ENCODE measurements at places on chromosomes 1 and 21.
A peak's percentile ranks its signal among the peaks of the same experiment; 100 is the strongest.

- DNase-seq, result no peak
Measured at GRCh38 chr1:236147521-236148469, 5.5 kb downstream of the GPR137B start.

GRCh38 chr1:27487966-27488884 lies 1.7 kb downstream of the WASF2 start:
- no peak for DNase-seq

- no peak for DNase-seq
Measured at GRCh38 chr1:155864393-155864792, 5.0 kb downstream of the SYT11 start.

GRCh38 chr1:157114183-157115121 lies 14.8 kb upstream of the ETV3L start:
- no peak for DNase-seq

DNA sequence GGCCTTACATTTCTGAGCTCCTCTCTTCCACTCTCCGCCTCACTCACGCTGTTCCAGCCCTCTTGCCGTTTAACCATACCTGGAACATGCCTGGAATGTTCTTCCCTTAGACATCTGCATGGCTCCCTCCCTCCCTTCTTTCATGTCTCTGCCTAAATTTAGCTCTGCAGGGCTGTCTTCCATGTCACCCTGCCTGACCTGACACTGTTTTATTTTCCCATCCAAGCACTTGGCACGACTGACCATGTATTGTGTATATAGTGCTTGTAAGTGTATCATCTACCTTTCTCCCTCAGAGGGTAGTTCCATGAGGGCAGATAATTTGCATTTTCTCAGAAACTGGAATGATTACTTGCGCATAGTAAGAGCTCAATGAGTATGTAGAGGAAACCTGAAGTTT lies 47.3 kb downstream of the ST6GALNAC3 start:
- DNase-seq, result no peak

DNA sequence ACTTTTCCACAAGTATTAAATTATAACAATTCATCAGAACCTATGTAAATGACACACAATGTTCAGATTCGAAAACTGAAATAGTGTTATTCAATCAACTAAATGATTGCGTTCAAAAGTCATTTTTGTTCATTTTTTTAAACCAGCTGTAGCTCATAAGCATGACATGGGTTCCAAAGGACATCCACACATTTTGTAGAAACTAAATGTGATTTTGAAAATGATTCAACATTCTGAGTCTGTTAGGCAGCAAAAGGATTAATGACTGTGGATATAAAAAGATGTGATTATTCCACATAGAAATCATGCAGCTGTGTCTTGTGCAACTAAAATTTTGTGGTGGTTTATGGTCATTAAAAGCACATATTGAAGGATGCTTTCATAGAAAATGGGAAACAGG lies 204.5 kb downstream of the BRINP3 start:
- DNase-seq, result no peak

DNA sequence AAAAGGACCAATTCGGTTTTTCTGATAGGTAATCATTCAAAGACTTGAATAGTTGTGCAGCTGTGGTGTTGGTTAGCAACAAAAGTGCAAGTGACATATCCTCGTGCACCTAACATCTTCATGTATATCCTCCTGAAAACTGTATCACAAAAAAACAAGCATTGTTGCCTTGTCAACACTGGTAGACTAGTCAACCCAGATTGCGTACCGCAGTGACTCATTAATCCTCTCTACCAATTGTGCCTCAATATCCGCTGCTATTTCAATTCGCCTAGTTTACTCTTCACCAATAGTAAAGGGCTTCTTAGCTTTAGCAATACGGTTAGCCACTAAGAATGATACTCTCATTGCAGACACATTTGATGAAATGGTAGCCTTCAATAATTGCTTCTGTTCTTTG lies 3.5 kb downstream of the HHAT start:
- DNase-seq, result no peak

DNA sequence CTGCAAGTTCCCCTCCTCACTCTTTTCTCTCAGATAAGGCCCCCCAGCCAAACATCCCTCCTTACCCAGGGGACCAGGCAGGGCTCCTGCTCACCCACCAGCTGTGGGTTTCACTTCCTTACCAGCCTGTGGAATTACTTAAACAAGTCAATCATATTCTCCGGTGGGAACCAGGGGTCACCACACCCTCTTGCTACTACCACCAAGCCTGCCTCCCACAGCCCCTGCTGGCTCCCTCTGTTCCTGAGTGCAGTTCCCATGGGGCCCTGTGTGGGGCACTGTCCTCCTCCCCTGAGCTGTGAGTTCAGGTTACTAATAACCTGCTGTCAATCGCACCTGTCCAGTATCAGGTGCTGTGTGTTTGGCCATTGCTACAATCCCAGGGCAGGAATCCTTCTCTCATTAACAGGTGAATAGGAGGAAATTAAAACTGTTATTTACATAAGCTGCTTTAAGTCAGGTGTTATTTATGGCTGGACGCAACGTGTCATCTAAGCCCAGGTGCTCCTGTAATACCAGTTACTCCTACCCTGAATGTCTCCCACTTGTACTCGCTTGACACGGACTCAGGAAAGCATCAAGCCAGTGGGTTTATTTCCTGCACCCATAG lies 53.1 kb upstream of the LBR start:
- DNase-seq, result no peak

- peak; percentile 9 for DNase-seq
Measured at GRCh38 chr1:227887697-227888403, 59.9 kb downstream of the WNT9A start.

GRCh38 chr1:31487143-31487542 lies 74.1 kb downstream of the SERINC2 start:
- no peak for DNase-seq

- DNase-seq, result no peak
Measured at GRCh38 chr1:217115404-217116380, 392.5 kb upstream of the ESRRG start.

GRCh38 chr1:208084220-208084619 lies 160.0 kb downstream of the PLXNA2 start:
- DNase-seq, result no peak

GRCh38 chr21:45154511-45155508 lies 80.4 kb downstream of the ADARB1 start:
- no peak for DNase-seq

GRCh38 chr1:184473176-184473966 lies 86.5 kb downstream of the C1orf21 start:
- no peak for DNase-seq

- no peak for DNase-seq
Measured at GRCh38 chr1:34162852-34163766, 1.9 kb downstream of the CSMD2 start.

GRCh38 chr1:159296706-159297375 lies 5.3 kb upstream of the FCER1A start:
- DNase-seq, result no peak

DNA sequence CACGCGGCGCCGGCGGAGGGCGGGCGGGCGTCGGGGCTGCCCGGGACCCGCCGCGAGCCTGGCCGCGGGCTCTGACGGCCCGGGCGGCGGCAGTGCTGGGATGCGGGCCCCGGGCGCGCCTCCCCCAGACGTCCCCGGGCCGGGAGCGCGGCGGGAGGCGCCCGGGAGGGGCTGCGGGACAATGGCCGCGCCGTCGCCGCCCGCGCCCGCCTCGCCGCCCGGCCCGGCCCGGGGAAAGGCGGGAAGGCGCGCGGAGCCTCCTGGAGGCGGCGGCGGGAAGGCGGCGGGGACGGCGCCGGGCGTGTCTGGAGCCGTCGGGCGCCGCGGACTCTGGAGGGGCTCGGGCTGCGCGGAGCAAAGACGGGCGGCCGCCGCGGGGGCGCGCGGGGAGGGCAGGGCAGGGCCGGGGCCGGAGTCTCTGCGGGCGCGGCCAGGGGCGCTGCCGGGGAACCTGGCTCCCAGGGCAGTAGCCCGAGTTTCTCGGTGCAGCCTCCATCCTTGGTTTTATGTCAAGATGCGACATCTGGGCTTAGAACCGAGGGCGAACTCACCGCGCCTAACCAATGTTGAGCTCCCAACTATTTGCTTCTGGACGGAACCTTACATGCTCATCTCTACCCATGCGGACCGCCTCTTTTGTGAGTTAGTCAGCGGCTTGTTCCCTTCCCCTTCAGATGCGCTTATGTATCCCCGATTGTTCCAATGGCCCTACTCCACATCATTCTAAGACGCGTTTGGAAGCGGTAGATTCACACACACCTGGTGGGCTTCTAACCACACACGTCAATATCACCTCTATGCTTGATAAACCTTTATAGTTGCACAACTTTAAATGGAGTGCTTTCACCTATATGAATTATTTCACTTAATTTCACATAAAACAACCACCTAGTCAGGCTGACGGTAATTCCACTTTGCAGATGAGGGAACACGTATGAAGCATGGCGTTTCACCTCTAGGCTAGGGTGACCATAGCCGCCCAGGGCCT lies 651 bp downstream of the ZBTB8A start:
- no peak for DNase-seq

- no peak for DNase-seq
Measured at GRCh38 chr1:12387641-12388040, 157.8 kb downstream of the VPS13D start.

Measured in central memory CD8-positive, alpha-beta T cell (primary cell).